ENCODE measurements at places on chromosomes 7 and 10.

- DNase-seq, result no peak
Measured at GRCh38 chr7:42193471-42194129, 43.4 kb downstream of the GLI3 start.

DNA sequence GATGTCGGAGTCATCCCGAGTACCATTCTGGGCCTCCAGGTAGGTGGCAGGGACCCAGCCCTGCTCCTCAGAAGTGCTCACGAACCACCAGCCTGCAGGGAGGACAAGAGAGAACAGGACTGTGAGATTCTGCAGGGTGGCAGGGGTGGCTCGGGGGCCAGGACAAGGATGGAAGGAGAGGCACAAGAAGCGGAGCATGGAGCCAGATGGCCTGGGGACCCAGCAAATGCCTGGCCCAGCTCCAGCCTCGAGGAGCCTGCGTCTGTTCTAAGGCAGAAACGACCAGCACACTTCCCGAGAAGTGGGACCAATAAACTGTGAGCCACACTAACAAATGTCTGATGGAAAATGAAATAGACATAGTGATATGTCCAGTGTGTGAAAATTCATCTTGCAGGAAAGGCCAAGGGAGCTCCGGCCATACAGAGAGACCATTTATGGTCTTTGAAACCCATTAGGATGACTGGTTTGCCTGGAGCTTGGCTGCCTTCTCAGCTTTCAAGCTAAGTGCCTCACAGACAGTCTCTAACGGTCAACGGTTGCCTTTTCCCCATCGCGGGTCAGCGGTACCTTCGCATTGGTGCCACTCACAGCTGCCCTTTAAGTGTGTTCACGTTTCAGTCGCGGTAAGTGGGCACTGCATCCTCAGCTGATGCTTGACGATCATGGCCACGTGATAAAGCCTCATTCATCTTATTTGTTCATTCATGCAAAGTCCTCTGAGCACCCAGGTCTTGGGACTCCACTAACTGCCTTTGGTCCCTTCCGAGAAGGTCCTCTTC is 133.8 kb downstream of the NEURL1 start:
- DNase-seq, result no peak

GRCh38 chr7:29090836-29091601 is 55.3 kb downstream of the CPVL start:
- no peak for DNase-seq

- peak; percentile 84 for DNase-seq
Measured at GRCh38 chr7:80018941-80019808, 115.5 kb upstream of the GNAI1 start.

GRCh38 chr7:26928703-26929347 is 64.4 kb upstream of the SKAP2 start:
- no peak for DNase-seq

DNA sequence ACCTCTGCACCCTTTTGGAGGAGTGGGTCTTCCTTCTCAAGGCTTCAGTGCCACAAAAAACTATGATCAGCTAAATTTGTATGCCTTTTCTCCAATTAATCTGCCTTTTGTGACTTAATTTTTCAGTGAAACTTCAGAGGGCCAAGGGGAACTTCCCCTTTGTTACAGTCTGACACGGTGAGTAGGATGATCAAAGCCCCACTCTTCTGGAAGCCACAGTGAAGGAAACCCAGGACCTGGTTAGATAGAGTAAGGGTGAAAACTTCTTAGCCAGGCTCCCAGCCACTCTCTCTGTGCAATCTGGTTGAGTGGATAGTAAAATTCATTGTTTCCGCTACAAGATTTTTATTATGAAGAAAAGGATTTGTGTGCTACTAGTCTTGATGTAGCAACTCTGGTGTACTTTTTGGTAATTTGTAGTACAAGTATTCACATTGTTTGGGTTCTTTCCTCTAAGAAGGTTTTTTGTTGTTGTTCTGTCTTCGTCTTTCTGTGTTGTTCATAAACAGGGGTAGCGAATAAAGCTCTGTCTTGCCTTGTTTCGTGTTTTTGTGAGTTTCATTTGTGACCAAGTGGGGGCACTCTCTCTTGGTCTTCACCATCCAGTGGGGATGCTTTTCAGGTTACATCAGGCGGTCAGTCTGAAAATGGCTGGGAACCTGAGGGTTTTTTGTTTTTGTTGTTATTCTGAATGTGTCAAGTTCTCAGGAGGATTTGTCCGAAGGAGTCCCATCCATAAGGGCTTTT is 268.5 kb upstream of the NPSR1 start:
- no peak for DNase-seq

- DNase-seq, result no peak
Measured at GRCh38 chr10:119688033-119688508, 36.9 kb downstream of the BAG3 start.

Measured in NCI-H1092 treated with DMSO at 0.1 percent for 48 hours (cell line).